KG1 (cell line): ENCODE measurements at places on chromosomes 4 and X.

DNA sequence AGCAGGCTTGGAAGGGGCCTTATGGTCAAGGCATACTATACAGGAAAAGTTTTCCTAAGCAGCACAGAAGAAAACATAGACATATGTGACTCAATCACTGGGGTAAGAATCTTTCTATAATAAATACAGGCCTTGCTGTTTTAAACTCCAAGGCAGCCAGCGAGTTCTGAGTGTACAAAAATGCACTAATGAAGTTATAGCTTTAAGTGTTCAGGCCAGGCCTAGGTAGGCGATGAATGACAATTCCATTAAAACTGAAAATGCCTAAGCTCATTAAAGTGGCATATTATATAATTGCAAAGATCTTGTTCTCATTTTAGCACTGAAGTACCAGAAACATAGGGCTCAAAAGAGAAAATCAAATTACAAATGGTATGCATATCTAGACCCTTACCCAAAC, 716.4 kb upstream of the HS3ST1 start:
- DNase-seq: no peak

- no peak for DNase-seq
Observed at GRCh38 chrX:51461053-51462044, 35.0 kb downstream of the NUDT11 start.

GRCh38 chr4:149983401-149983800, 94.8 kb upstream of the DCLK2 start:
- no peak for DNase-seq

- DNase-seq: no peak
Observed at GRCh38 chr4:98101988-98102387, 41.3 kb downstream of the STPG2 start.

DNA sequence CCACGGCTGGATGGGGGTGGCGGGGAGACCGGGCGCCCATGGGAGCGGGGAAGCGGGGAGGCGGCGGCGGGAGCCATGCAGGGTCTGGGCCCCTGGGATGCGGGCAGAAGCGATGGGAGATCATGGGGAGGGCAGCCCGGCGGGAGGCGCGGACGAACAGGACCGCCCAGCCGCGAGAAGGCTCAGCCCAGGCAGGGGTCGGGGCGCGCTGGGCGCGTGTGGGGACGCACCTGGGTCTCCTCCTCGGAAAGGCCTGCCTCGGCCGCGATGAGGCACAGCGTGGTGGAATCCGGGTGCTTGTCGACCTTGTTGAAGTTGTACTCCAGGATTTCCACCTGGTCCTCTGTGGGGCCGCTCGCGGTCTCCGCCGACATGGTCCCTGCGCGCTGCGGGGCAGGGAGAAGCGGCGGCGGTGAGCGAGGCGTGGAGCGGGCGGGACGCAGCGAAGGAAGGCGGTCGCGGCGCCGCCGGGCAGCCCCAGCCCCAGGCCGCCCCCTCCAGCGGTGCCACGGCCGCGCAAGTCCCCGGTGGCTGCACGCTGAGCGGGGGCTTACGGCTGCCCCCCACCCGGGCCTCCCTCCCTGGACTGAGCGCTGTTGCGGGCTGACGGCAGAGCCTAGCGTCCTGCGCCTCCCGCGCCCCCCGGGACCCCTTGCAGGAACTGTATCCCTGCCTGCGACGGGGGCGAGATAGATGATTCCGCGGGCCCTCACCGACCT, 25.3 kb downstream of the HOPX start:
- no peak for DNase-seq

DNA sequence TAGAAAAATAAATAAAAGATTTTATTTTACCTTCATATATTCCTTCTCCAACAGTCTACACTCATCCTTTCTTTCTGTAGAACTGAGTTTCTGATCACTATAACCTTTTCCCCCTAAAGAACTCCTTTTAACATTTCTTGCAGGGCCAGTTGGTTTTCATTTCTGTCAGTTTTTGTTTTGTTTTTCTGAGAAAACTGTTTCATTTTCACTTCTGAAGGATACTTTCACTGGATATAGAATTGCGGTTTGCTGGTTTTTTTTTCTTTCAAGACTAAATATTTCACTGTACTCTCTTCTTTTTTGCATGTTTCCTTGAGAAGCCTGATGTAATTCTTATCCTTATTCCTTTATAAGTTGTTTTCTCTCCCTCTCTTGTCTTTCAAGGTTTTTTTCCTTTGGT, 90.4 kb upstream of the EOLA2 start:
- DNase-seq: no peak

DNA sequence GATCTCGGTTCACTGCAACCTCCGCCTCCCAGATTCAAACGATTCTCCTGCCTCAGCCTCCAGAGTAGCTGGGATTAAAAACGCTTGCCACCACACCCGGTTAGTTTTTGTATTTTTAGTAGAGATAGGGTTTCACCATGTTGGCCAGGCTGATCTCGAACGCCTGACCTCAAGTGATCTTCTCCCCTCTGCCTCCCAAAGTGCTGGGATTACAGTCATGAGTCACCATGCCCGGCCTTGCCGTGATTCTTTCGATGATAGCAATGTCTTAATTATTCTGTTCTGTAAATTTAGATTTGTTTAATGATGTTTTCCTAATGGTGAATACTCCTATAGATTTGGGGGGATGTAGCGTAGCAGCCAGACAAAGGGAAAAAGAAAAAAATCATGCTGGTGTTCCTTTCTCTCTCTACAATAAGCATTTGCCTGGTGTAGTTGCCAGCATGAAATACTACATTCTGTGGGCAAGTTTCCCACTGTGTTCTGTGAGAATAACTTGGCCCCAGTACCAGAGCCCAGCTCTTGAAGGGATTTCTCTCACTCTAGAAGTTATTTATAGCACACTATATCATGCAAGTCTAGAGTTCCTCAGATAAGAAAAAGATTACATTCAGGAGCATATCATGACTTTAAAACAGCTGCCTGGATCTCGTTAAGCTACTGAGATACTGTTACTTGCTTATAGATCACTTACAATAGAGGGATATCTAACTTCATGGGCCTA, 15.4 kb downstream of the NIPAL1 start:
- no peak for DNase-seq

DNA sequence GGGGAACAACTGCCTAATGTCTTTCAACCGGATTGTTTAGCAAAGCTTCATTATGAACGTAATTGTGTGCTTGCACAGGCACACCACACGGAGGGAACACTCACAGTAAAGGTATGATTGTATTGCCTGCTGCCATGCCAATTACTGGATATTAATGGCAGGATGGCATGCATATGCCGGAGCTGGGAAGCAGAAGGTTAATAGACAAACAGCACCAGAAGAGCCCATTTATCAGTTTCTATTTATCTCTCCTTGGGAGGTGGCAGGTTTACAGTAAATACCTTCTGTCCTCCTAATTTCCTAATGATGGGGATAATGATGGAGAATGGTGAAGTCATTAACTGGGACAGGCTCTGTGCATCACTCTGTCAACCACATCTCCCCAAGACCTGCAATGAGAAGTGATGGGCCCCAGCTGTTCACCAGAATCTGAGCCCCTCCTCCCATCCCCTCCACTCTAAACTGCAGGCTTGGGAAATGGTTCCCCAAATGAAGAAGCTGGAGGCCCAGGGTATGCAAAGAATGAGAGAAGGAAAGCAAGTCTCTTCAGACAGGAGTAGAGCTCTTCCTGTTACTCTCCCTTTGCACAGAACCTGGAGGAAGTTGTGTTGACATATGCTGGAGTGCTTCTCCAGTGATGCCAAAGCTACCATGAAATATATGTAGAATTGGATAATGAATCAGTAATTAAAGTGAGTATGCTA, 160.8 kb downstream of the NAA11 start:
- no peak for DNase-seq

DNA sequence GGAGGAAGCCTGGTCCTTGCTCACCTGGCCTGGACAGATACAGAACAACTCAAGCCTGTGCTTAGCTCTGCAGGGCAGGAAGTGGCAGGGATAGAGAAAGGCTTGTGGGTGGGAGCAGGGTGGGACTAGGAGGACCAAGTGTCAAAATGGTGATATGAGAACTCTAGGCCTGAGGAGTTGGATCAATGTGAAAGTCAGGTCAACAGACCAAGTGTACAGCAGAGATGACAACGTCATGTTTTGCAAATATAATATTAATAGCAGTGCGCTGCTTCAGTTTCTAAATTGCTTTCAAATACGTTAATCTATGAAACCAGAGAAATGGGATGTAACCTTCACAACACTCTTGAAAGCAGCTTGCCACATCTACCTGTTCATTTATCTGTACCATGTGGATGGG, 114.2 kb upstream of the MAP3K15 start:
- DNase-seq: no peak
